Panc1 (cell line): ENCODE measurements at places on chromosomes 11 and 22. TPM values are rescaled to one million over a fixed set of nuclear protein-coding genes. Genes with fewer than 3 reads are reported as not detected.
A peak's percentile ranks its signal among the peaks of the same experiment; 100 is the strongest.

SMIM38 gene
- total RNA-seq = 0.46 TPM

FREY1 gene
- 1.4 TPM for total RNA-seq

DGCR2 gene
- total RNA-seq = 35.1 TPM

DNA sequence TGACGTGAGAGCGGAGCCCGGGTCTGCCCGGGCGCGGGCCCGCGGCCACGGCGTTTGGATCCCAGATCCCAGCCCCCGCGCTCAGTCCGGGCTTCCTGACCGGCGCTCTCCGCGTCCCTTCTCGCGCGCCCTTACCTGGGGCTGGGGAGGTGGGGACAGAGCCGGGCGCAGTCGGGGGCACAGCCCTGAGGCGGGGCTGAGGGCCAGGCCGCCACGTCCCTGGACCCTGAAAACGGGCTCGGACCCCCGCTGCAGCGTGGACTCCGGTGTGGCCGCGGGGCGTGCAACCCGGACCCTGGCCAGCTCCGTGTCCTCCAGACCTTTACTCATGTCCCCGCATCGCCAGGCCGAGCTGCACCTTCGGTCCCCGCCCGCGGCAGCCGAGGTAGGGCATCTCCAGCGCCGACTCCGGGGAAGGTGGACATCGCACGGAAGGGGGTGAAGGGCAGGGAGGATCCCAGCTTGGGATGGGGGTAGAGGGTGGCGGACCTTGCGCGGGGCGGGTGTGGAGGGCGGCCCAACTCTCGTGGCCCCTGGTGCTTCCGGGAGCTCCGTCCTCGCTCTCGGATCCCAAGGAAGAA lies 9.9 kb upstream of the AIFM3 start:
- H3K27me3 ChIP-seq = no peaks in the 10 kb centered on the region
- H3K4me3 ChIP-seq = peak overlapping the region; percentile 85
- no peak for DNase-seq
- H3K4me1 ChIP-seq = peaks cover 27% of the 10 kb centered on the region
- H3K27ac ChIP-seq = peak overlapping the region; percentile 90

DNA sequence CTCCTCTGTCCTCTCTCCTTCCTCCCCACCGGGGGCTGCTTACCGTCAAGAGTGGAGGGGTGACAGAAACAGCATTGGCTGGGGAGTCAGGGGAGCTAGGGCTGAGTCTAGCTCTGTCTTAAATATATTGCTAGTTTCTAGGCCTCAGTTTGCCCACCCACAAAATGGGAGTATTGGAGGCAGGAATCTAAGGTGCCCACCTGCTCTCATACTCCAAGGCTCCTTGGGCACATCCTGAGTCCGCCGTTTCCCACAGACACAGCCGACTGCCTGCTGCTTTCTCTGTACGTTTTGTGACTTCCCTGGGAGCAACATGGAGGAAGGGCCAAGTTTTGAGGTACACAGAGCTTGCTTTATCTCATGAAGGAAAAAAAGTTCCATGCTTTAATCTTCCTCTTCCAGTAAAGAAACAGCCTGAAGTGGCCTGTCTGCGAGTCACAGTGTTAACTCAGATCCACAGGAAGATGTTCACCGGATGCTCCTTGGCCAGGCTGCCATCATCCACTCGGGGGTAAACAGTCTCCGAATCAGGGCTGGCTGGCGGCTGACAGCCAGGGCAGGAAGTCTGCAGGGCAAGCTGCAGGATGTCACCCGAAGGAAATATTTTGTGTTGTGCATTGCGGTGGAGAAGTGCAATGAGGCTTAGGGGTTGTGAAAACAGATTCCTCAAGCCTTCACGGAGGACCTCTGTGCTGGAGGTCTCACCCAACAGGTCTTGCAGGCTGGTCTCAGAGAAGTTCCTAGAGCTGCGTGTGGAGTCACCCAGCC lies 11.0 kb upstream of the CERK start:
- no peaks in the 10 kb centered on the region for H3K27me3 ChIP-seq
- peaks cover 10% of the 10 kb centered on the region for H3K4me1 ChIP-seq
- no peak for DNase-seq
- no peak overlapping the region for H3K27ac ChIP-seq

GRCh38 chr22:23696326-23696851 lies 5.6 kb downstream of the RGL4 start:
- no peaks in the 10 kb centered on the region for H3K4me1 ChIP-seq
- H3K27ac ChIP-seq = no peak overlapping the region
- no peaks in the 10 kb centered on the region for H3K27me3 ChIP-seq
- no peak overlapping the region for H3K4me3 ChIP-seq

GRCh38 chr11:103907548-103908455 lies 128.6 kb upstream of the DDI1 start:
- H3K4me3 ChIP-seq = no peak overlapping the region
- H3K36me3 ChIP-seq = no peaks in the 10 kb centered on the region
- no peaks in the 10 kb centered on the region for H3K27me3 ChIP-seq
- no peaks in the 10 kb centered on the region for H3K4me1 ChIP-seq

DNA sequence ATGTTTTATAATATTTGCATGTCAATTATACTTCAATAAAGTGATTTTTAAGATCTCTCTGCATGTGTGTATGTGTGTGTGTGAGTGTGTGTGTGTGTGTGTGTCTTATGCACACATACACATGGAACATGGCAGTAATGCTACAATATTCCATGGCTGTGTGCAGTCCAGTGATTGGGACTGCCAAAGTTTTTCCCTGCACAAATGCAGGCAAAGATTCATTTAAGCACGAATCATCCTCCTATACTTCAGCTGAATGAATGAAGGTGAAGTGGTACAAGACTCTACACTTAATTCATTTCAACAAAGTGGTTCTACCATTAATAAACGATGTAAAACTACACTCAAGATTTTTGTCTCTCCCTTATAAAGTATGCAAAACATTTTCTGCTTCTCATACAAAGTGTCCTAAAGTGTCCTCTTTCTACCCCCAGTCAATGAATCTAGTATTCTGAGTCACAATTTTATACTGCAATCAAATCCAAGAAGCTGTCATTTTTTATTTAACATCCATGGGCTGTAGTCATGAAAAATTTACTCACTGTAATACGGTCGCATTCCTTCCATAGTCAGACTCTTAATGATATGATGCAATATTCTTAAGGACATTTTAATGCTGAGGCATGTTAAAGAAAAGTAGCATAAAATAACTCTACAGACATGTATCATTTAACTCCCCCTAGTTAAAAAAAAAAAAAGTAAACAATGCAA lies 132.4 kb downstream of the TTC28 start:
- no peak overlapping the region for H3K4me3 ChIP-seq
- H3K4me1 ChIP-seq = no peaks in the 10 kb centered on the region; the same call in 1 of the 2 replicates
- H3K27ac ChIP-seq = no peak overlapping the region
- H3K36me3 ChIP-seq = no peaks in the 10 kb centered on the region

DNA sequence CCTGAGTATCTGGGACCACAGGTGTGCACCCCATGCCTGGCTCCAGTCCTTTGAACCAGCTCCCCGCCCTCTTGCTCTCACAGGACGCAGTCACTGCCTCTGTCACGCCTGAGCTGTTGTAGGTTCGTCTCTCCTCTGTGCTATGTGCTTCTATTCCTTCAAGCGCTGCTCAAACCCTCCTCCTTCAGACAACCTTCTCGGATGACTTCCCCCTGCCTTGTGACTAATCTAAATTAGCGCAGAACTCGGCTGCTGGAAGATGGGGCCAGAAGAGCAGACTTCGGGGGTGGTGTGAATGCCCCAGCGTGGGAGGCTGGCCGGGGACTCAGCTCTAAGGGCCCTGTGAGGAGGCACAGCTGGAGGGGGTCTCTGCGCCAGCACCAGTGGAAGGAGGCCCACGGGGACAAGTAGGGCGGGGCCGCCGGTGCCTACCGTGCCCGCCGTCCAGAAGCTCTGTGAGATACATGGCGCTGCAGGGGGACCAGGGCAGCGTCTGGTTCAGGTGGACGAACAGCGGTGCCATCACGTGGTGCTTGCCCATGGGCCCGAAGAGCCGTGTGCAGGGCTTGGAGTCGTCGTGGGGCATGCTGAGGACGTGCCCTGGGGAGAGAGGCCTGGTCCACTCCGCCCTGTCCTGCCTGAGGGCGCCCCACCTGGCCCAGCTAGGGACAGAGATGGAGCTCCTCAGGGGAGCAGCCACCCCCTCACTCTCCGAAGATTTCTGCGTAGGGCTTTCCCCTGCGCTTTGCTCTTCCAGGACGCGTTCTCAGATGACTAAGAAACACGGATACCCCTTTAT lies 12.5 kb downstream of the ADAMTS8 start:
- peaks cover 2% of the 10 kb centered on the region; the same call in 1 of the 2 replicates for H3K27me3 ChIP-seq
- DNase-seq = no peak
- H3K36me3 ChIP-seq = no peaks in the 10 kb centered on the region
- no peaks in the 10 kb centered on the region for H3K4me1 ChIP-seq
- H3K27ac ChIP-seq = no peak overlapping the region
- H3K4me3 ChIP-seq = no peak overlapping the region

- H3K4me3 ChIP-seq = no peak overlapping the region
- H3K27me3 ChIP-seq = no peaks in the 10 kb centered on the region
- no peaks in the 10 kb centered on the region for H3K36me3 ChIP-seq
- no peak overlapping the region for H3K27ac ChIP-seq
Measured at GRCh38 chr22:26445577-26446275, 16.7 kb downstream of the ASPHD2 start.

DNA sequence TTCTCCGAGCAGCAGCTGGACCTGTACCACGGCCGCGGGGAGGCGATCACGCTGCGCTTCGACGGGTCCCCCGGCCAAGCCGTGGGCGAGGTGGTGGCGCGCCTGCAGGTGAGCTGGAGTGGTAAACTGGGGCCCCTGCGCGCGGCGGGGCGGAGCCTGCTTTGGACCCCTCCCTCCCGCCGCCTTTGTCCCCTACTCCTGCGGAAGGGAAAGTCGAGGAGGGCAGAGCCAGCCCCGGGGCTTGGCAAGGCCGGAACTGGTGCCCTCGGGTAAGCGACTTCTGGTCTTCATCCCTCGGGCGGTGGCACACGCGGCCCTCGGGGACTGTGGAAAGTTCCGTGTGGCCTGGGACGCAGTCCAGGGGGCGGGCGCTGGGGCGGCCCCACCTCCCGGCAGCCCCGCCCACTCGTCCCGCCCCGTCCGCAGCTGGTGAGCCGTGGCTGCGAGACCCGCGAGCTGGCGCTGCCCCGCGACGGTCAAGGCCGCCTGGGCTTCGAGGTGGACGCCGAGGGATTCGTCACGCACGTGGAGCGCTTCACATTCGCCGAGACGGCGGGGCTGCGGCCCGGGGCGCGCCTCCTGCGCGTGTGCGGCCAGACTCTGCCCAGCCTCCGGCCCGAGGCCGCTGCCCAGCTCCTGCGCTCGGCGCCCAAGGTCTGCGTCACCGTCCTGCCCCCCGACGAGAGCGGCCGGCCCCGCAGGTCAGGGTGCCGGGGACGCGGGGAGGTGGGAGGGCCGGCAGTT lies 9.2 kb downstream of the SIPA1 start:
- peaks cover 10% of the 10 kb centered on the region for H3K4me1 ChIP-seq
- DNase-seq = no peak
- peak overlapping the region; percentile 40; the same call in 1 of the 2 replicates for H3K27ac ChIP-seq

DNA sequence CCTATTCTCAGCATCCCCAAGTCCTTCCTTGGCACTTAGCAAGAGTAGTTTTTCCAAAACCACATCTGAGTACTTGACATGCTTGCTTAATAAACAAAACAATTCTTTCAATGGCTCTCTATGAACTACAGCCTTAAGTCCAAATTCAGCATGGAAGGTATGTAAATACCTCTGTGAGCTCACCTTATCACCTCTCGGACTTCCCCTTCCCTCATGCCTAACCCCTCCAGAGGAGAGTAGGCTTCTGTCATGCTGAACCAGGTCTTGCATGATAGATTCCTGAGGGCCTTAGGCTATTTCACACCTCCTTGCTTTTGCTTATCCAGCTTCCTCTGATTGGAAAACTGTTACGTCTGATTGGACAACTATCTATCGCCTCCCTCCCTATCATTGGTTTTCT lies 312.9 kb upstream of the CCDC90B start:
- H3K27ac ChIP-seq = no peak overlapping the region
- no peaks in the 10 kb centered on the region for H3K27me3 ChIP-seq
- no peaks in the 10 kb centered on the region for H3K4me1 ChIP-seq

- no peak for DNase-seq
- H3K36me3 ChIP-seq = no peaks in the 10 kb centered on the region
- peaks cover 41% of the 10 kb centered on the region for H3K27me3 ChIP-seq
- no peaks in the 10 kb centered on the region for H3K4me1 ChIP-seq
- H3K4me3 ChIP-seq = no peak overlapping the region
Measured at GRCh38 chr11:122337704-122338103, 221.7 kb upstream of the BLID start.

- no peaks in the 10 kb centered on the region for H3K27me3 ChIP-seq
- DNase-seq = no peak
- H3K4me1 ChIP-seq = peaks cover 17% of the 10 kb centered on the region
- no peaks in the 10 kb centered on the region; the same call in 1 of the 2 replicates for H3K36me3 ChIP-seq
Measured at GRCh38 chr11:134250246-134250645, 2.9 kb downstream of the THYN1 start.
